Fibroblast of skin of left biceps (primary cell): ENCODE measurements at places on chromosomes 16 and 17.

- DNase-seq: no peak
Observed at GRCh38 chr16:53895851-53896250, 191.9 kb downstream of the FTO start.

DNA sequence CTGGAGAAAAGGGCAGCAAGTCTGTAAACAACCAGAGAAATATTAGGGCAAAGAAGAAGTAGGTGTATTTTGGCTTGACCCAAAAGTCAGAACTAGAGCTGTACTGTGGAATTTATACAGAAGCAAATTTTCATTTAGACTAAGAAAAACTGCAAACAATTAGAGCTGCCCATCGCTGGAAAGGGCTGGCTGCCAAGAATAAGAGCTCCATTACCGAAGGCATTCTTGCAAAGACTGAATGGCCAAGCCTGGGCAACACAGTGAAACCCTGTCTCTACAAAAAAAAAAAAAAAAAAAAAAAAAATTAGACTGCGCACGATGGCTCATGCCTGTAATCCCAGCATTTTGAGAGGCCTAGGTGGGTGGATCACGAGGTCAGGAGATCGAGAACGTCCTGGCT is 53.9 kb upstream of the TMC5 start:
- DNase-seq: no peak

DNA sequence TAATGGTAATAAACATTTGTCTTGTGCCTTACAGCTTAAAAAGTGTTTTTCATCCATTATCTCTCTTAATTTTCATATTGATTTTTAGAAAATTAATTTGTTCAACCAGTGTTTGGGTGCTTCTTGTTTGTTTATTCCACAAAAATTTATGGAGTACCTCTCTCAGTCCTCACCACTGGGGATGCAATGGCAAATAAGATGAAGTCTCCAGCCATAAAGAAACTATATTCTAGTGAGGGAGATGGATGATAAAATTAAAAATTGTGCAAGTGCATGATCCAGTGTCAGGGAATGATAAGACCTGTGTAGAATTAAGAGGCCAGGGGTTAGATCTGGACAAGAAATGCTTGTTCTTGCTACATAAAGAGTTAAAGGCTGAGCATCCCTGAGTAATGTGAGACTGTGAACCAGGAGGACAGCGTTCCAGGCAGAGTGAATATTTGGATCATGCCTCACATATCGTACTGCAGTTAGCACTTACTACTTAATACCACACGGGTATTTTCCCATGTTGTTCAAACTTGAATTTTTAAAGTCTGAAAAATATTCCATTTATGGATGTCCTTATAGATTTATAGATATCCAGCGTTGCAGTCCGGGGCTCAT is 535.7 kb upstream of the HSBP1 start:
- DNase-seq: no peak

DNA sequence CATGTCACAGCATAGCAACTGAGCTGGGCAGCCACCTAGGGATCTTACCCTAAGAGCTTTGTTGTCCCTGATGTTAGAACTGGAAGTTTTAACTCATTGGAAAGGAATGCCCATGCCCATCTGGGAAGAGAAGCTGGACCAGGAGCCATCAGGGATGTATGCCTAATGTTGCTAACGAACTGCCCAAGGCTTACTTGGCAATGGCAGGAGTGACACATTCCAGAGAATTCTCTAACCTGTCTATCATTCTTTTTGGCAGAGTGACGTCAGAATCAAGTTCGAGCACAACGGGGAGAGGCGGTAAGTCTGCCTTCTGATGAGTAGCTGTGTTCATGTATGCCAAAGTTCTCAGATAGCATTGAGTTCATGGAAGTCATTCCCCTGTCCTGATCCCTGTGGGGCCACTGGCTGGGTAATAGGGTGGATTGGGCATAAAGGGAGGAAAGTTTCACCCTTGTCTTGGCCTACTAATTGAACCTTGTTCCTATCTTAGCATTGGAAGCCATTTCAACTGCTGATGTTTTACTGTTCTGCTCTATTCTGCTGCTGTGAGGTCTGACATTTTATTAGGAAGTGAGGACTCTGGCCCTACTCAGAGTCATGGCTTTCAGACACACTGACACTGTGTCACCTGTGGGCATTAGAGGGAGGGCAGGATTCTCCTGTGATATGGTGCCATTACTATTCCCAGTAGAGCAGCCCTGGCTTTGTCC is 23.7 kb downstream of the MAP3K3 start:
- DNase-seq: no peak

- no peak for DNase-seq
Observed at GRCh38 chr17:81807210-81807719, 3.3 kb downstream of the GCGR start.

DNA sequence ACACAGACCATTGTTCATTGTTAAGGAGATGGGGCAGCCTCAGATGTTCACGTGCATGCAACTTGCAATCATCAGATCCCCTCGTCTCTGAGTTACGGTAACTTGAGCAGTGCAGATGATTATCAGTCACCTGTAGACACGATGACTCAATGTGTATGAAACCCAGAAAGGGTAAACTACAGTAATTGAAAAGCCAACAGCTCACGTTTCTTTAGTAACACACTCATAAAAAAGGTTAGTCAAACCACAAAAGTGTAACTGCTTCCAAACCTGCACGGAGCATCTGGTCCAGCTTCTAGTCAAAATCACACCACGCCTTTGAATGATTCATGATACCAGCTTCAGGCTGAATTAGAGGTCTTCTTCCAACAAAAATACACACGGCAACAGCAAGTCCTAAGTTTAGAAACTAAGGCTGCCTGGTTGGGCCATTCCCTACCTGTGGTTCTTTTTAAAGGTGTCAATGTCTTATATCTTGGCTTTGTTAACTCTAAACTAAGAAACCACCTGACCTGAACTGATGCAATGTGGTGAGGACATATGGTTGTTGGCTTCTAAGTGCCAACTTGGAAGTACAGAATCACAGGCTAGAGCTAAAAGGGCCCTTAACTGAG is 32.3 kb downstream of the GRB7 start:
- DNase-seq: no peak

- no peak for DNase-seq
Observed at GRCh38 chr17:27320222-27320560, 26.3 kb downstream of the WSB1 start.

GRCh38 chr17:73249700-73250099 is 12.0 kb downstream of the CPSF4L start:
- DNase-seq: no peak

GRCh38 chr16:78290872-78291591 is 191.6 kb downstream of the WWOX start:
- no peak for DNase-seq

DNA sequence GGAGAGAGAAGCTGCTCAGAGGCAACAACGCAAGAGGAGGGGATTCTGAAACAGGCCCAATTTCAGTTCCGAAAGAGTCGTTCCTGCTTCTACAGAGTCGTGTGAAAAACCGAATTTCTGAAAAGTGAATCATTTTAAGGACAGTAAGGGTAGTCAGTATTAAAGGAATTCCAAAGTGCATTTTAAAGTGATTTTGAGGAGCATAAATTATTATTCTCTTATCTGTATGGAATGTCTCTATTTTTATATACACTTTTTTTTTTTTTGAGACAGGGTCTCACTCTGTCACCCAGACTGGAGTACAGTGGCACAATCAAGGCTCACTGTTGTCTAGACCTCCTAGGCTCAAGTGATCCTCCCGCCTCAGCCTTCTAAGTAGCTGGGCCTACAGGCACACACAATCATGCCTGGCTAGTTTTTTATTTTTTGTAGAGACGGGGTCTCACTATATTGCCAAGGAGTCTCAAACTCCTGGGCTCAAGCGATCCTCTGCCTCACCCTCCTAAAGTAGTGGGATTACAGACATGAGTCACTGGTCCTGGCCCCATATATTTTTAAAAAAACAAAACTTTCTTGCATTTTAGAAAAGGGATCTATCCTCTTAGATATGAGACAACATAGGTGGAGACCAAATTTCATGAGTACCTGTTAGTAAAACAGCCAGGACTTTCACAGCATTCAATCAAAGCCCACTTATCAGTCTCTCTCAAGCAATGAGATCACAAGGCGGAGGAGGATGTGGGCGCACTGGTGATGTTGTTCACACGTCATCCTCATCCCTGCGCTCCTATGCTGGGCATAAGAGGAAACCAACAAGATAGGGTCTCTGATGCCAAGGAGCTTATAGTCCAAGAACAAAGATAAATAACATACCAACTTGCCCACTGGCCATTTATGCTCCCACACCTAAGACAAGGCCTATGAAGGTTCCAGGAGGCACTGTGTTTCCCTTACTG is 53.2 kb downstream of the SMG6 start:
- DNase-seq: no peak
